ENCODE measurements at places on chromosomes 1 and 21.

DNA sequence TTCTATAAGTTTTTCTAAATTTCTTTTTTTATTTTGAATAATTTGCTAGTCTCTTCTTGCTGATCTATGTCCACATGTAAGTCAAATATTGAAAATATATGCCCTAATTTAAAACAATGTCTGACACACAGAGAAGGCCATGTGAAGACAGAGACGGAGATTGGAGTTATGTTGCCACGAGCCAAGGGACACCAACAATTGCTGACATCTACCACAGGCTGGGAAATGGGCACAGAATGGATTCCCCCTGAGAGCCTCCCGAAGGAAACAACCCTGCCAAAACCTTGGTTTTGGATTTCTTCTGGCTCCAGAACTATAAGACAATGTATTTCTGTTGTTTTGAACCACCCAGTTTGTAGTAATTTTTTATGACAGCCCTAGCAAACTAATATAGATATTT lies 485.0 kb upstream of the ZRANB2 start:
- DNase-seq = no peak

DNA sequence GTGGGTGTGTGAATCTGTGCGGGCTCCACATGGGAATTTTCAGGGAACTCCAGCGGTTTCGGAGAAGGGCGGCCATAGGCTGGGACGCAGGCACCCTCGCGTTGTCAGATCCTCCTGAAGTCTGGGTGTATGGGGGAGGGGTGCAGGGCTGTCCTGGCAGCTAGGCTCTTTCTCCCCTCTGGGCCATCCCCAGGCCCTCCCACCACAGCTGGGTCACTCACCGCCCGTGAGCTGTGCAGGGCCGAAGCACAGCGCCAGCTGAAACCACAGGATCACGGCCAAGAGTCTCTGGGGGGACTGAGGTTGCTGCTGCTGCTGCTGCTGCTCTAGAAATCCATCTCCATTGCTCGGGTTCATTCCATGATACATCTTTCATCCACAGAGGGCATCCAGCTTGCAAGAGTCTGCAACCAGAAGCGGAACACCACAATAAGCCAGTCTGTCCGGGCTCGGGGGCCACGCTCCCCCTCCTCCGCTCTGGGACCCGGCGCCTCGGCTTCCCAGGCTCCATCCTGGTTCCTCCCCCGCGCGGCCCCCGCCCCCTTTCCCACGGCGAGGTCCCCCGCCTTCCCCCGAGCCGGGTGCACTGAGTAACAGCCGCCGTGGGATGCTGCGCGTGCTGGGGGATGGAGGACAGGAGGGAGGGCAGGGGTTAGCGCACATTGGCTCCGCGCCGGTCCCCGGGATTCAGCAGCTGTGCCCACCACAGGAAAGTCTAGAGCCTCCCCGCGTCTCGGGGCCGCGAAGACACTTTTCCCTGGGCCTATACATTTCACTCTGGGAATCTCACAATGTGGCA lies 720 bp downstream of the SUSD4 start:
- DNase-seq = peak; percentile 40

- no peak for DNase-seq
Measured at GRCh38 chr1:97053268-97053667, 331.7 kb downstream of the PTBP2 start.

DNA sequence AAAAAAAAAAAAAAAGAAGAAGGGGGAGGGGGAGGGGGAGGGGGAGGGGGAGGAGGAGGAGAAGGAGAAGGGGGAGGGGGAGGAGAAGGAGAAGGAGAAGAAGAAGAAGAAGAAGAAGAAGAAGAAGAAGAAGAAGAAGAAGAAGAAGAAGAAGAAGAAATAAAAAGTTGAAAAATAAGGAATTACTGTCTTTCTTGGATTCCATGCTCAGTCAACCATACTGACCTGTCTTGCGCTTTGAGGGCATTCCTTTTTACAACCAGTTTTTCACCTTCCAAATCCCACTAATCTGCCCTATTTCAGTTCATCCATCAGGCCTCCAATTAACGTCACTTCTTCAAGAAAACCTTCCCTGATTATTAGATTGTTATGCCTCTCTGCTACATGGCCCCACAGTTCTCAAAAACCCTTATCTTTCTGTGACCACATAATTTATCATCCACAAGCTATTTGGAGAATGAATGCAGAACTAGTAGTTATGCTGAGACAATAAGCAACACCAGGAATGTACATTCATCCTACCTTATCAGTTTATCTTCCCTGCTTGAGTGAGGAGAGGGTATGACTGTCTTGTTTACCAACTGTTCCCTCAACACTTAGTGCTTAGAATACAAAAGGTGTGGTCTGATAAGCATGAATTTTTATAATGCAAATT lies 57.5 kb upstream of the GUCA2A start:
- DNase-seq = no peak

DNA sequence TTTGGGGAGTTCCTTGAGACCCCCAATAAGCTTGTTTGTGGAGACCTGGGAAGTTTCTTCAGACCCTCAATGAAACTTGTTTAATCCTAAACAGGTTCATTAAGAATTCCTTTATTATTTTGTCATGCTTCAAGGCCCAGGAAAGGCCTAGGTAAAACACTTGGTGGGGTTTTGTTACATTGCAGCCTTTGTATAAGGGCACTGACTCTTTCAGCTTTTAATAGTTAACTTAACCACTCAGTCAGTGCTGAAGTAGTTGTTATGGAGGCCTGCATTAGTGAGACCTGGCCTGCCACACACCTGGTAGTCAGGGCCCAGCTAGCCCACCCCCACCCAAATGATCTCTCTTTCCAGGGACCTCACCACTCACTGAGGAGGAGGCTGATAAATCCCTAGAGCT lies 103.7 kb downstream of the FCRL5 start:
- DNase-seq = no peak

DNA sequence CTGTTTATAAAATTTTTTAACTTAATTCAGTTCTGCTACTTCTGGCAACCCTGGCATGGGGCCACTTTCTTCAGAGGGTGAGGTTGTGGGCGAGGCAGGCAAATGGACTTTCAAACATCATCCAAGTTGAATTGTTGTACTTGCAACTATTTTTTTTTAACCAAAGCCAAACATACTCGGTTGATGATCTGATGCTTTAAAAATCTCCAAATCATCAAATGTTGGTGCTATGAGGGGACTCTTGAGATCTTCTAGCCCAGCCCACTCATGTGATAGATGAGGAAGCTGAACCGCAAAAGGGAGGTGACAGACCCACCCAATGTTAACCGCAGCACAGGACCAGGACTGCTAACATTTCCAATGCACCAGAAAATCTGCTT lies 6.7 kb downstream of the SLC1A7 start:
- no peak for DNase-seq

GRCh38 chr1:177849579-177850290 lies 120.1 kb downstream of the SEC16B start:
- no peak for DNase-seq

DNA sequence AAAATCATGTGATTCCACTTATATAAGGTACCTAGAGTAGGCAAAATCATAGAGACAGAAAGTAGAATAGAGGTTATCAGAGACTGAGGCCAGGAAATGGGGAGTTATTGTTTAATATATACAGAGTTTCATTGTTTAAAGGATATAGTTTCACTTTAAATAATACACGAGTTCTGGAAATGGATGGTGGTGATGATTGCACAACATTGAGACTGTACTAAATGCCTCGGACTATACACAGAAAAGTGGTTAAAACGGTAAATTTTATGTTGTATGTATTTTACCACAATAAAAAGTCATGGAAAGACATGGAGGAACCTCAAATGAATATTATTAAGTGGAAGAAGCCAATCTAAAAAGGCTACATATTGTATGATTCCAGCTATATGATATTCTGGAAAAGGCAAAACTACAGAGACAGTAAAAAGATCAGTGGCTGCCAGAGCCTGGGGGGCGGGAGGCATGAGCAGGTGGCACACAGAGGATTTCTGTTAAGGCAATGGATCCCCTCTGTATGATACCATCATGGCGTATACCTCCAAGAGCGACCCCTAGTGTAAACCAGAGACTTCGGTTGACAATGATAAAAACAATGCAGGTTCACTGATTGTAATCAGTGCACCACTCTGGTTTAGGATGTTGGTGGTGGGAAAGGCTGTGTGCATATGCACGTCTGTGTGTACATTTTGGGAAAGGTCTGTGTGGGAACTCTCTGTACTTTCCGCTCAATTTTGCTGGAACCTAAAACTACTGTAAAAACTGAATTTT lies 7.5 kb downstream of the C1orf198 start:
- DNase-seq = no peak

GRCh38 chr1:40302475-40302874 lies 14.6 kb downstream of the COL9A2 start:
- no peak for DNase-seq

DNA sequence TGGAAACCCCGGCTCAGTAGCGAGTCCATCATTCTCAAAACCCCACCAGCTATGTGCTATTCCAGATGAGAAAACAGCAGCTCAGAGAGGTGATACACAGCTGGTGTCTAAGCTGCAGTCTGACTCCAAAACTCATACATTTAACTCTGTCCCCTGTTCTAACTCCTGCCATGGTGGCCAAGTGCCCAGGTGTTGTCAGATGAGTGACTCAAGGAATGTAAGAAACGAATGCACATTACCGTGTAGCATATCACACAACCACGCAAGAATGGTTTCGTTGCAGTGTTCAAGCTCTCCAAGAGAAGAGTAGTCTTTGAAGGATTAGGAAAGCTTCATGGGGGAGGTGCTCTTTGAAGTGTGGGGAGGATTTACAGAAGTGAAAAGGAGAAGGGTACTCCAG lies 4.7 kb upstream of the XKR8 start:
- no peak for DNase-seq

DNA sequence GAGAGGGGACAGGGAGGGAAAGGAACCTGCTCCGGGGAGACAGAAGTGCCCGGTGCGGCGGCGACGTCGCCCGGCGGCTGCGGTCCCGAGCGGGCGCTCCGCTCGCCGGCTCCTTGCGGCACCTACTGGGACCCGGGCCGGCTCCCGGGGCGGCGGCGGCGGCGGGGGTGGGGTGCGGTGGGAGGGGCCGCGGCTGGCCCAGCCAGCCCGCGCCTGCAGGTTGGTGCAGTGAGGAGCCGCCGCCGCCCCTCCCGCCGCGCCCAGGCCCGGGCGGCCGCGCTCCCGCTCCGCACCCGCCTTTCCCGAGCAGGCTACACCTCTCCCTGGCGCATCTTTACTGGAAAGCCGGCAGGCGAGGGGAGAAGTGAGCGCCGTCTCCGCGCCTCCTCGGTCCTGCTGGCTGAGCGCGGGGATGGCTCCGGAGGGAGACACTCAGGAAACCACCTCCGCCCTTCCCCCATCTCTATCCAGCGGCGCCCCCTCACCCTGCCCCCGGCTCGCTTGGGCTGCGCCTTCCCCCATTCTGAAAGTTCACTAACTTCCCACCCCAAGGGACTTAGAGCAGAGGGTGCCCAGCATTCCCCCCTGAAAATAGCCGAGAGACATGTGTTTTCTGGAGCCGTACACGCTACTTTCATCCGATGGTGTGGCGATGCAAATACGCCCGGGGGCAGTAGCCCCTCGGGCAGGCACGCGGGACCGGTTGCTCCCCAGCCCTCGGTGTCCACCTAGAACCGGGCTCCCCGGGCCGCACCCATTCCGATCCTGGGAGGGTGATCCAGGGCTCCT lies at the start of gene PLD5:
TSS of gene PLD5 (minus strand) at position 127 of the 789 bp plus-strand sequence.
- DNase-seq = no peak

DNA sequence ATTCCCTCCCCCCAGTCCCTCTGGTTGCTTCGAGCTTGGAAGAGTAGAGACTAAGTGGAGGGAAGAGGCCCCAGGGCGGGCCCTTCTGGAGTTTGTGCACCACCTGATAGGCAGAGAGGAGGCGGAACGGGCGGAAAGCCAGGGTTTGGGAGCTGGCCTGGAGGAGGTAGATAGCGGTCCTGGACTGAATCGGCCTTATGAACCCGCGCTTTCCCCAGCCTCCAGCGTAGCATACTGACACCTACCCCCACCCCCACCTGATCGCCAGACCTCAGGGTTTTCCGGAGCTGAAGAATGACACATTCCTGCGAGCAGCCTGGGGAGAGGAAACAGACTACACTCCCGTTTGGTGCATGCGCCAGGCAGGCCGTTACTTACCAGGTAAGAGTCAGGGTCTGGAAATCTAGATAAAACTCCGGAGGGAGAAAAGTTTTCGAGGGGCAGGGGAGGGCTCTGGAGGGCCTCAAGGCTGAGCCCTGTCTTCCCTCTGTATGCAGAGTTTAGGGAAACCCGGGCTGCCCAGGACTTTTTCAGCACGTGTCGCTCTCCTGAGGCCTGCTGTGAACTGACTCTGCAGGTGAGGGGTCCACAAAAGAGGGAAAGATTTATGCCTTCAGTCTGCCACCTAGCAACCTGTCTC lies 705 bp downstream of the UROD start:
- peak; percentile 36 for DNase-seq

GRCh38 chr1:36366091-36366661 lies 19.5 kb downstream of the STK40 start:
- DNase-seq = peak; percentile 60

All from activated T-cell treated with anti-CD3 and anti-CD28 coated beads, Interleukin-2, amount 50 U/mL, for 1 hour (primary cell).